C1 segment of cervical spinal cord (tissue), 14 donors: ENCODE measurements at places on chromosomes 13 and 19.
A peak's percentile ranks its signal among the peaks of the same experiment; 100 is the strongest.

- no peak for DNase-seq
These were observed 930.5 kb upstream of the SLITRK1 start for GRCh38 chr13:84812789-84813188.

DNA sequence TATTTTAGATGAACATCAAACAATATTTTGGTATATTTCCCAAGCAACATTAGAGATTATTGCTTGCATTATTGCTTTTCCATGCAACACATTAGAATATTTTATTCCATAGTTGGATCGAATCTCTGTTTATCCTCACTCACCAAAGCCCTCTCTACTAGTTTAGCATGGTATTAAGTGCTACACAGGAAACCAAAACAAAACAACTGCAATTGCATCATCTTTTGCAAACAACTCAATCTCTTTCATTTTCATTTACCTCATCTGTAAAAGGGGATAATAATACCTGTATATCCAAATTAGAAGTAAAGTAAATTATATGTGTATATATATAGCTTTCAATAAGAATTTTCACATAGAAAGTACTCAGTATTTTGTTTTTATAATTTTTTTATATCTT is 147.8 kb upstream of the PCDH9 start:
- no peak for DNase-seq

DNA sequence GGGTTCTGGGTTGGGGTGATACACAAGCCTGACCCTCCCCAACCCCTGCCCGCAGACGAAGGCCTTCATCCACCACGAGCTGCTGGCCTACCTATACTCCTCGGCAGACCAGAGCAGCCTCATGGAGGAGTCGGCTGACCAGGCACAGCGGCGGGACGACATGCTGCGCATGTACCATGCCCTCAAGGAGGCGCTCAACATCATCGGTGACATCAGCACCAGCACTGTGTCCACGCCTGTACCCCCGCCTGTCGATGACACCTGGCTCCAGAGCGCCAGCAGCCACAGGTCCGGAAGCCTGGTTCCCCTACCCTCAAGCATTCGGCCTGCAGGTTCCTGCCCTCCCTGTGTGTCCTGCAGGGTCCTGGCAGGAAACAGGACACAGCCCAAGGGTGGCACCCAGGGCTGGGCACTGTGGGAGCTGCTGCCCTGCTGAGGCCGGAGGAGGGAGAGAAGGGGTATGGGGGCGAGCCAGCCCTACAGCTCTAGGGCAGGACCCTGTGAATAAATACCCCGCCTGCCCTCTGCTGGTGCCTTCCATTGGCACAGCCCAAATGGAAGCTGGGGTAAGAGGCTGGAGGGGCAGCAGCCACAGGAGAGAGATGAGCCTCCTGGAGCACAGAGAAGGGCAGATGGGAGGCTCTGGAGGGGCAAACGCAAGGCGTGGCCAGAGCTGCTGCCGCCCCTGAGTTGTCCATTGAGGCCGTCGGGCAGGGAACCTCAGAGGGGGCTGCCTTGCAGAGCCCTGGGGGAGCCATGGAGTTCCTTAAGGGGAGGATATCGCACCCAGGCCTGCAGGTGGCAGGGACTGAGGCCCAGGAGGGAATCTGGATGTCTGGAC is 6.8 kb downstream of the TMED1 start:
- no peak for DNase-seq

GRCh38 chr19:44809577-44810233 is 802 bp downstream of the BCAM start:
- no peak for DNase-seq

DNA sequence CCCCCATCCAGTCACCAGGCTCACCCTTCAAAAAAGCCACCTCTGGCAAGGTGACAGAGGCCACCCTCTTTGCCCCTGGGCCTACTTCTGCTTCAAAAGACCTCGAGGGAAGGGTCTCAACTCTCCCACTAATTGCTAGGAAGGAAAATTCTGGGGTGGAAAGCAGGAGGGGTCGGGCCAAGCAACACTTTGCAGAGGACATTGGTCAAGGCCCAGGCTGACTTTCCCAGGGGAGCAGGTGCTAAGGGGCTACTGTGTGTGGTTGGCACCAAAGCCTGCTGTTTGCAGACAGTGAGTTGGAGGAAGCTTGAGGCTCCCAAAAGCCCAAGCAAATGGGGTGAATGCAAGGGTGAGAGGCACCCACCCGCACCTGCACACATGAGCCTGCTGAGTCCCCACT is 28.6 kb upstream of the VSTM2B start:
- DNase-seq: no peak

DNA sequence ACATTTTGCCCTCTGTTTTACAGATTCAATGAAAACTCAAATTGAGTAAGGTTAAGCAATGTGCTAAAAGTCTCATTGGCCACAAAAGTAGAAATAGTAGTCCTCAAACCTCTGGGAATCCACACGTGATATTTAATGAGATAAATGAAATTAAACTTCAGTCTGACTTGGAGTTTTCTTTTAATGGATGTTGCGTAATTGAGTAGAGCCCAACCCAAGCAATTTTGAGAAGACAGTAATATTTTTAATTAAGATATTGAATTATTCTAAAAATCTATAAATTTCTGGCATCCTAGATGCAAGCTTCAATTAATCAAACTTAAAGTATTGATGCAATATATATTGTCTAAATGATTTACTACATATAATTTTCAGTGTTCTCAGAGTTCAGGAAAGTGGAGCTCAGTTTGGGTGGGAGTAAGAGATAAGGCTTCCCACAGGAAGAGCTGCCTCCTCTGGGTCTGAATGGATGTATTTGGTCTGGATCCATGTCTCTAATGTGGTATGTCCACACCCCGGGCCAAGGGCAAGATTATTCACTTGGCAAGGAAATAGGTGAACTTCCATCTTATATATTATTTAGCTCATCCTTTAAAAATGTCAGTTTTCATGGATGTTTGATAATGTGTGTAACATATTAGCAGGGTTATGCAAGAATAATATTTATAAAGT is 6.9 kb downstream of the MBNL2 start:
- no peak for DNase-seq

DNA sequence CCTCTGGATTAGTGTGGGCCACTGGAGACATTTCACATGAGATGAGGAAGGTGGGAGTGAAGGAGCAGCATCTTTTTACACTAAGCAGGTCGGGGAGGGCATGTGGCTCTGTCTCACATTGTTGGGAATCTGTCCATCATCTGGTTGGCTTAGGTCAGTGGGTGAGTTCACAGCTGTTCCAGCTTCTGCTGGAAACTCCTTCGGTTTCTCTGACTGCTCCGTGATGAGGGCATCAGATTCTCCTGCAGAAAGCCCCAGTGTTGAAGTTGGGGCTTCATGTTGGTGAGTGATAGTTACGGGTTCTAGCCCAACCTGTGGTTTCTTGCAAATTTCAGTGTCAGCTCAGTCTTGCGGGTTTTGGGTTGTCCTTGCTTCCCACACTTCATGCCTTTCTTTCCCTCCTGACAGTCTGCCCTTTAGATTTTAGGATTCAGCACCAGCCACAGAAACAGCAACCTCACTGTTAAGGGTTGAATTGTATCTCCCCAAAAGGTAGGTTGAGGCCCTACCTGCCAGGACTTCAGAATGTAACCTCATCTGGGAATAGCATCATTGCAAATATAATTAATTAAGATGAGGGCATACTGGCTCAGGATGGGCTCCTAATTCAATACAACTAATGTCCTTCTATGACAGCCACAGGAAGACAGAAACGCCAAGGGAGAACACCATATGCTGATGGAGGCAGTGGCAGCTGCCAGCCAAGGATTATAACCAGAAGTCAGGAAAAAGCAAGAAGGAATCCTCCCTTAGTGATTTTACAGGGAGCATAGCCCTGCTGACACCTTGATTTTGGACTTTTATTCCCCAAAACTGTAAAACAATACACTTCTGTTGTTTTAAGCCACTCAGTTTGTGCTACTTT is 7.6 kb upstream of the ALOX5AP start:
- DNase-seq: no peak

DNA sequence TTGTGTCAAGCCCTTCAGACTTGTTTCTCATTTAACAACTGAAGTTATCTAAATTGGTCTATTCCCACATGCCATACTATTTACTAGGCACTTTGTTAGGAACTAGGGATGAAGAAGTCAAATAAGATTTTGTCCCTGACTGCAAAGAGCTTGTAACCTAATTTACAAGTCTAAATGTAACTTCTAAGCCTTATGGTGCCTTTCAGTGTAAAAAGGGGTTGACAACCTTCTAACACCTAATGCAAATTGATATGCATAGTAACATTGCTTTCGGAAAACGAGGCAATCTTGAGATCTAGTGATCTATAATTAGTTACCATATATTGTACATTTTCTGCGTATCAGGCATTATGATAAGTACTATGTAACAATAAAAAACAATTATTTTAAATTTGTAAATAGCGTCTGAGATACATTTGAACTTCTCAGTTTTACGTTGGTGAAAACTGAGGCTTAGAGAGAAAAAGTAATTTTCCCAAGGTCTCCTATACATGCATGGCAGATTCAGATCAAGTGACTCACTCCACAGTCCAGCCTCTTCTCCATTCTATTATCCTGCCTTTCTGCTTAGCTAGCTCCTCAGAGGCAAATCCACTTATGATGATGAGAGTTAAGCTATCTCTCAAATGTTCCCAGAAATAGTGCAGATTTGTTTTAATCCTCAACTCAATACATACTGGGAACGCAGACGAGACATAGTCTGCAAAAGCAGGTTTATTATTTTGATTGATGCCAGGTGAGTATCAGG is 764.9 kb upstream of the SLITRK5 start:
- no peak for DNase-seq

DNA sequence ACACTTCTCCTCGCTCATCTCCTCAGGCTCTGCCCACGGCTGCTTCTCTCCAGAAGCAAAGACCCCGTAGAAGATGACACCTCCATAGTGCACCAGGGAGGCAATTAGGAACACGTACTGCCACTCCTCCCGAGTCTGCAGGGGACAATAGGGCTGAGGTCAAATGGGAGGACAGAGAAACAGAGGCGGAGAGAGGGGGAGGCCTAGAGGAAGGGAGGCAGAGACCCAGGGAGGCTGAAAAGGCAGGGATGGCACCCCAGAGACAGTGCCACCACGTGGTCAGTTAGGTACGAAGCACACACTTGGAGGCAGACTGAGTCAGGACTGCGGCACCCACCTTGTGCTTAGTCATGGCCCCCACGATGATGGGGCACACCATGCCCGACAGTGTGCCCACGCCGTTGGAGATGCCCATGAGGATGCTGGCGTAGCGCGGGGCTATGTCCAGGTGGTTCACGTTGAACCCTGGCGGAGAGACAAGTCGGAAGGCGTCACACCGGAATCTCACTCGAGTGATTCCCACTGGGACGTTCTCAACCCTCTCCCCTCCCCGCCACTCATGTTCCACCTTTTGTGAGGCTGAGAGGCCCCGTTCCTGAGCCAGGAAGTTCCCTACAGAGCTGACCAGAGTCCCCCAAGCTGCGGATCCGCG is 5.6 kb downstream of the GFY start:
- DNase-seq: no peak

DNA sequence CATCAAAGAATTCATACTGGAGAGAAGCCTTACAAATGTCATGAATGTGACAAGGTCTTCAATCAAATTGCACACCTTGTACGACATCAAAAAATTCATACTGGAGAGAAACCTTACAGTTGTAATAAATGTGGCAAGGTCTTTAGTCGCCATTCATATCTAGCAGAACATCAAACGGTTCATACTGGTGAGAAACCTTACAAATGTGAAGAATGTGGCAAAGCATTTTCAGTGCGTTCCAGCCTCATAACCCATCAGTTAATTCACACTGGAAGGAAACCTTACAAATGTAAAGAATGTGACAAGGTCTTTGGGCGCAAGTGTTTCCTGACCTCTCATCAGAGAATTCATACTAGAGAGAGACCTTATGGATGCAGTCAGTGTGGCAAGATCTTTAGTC is 13.2 kb upstream of the ZNF534 start:
- DNase-seq: no peak

DNA sequence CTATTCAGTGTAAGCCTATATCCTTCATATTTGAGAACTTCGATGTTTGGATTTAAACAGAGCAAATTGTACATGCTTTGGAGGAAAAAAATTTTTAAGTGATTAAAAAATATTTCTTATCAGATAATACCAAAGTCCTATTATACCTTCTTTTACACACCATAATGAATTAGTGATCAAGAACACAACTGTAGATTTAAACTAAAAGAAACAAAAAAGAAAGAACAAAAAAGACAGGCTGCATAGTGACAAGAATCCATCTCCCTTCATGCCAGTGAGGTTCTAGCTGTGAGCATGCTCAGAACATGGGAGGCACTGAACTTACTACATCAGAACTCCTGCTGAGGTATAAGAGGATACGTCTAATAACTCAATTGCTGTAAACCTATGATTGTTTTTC is at the start of gene RXFP2:
Gene RXFP2, plus strand, starts transcription at position 301 of the 400 bp plus-strand sequence. Its CDS starts 87 bp downstream, at position 388.
- no peak for DNase-seq

DNA sequence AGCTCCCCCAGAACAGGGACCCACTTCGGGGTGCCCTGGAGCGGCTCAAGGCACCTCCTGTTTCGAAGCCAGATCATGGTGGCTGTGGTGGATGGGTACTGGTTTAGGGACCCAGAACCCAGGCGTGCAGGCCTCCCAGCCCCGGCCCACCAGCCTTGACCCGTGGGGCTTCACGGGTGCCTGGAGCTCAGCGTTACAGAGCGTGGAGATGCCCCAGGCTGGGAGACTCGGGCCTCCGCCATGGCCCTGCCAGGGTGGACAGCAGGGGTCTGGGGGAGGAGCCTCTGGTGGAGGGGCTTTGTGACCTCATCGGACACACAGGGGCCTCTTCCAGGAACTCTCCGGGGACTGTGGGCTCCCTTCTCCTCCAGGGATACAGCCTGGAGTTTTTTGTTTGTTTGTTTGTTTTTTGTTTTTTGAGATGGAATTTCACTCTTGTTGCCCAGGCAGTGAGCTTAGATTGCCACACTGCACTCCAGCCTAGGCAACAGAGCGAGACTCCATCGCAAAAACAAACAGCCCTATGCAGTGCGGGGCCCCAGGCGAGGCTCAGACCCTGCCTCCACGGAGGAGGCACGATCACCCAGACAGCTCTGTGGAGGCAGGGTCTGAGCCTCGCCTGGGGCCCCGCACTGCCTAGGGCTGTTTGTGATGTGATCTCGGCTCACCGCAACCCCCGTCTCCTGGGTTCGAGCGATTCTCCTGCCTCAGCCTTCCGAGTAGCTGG is at the start of gene GARIN5B:
Gene GARIN5B, minus strand, starts transcription at position 271 of the 727 bp plus-strand sequence. Its CDS starts 194 bp downstream, at position 77.
- no peak for DNase-seq

DNA sequence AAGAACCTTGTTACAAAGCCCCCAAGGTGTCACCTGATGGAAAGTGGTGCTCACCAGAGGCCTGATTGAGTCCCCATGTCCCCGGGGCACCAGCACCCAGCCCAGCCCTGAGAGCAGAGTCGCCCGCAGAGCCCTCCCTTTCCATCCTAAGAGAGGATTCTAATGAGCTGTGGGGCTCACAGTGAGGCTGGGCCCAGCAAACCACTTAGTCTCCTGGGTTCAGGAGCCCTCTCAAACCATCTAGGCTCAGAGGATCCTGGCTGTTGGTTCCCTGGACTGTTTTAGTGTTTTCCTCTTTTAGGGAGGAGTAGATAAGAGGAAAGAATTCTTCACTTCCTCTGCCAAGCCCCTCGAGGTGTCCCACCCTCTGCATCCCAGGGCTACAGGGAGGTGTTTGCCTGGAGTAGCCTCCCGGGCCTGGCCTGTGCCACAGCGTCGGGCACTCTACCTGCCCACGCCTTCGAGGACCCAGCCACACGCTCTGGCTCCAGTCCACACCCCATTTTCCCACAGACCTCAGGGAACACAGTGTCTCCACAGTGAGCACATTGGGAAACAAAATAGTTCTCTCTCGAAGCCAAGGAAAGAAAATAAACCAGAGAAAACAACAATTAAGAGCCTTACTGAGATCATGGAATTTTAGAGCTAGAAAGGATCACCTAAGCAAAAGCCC is 34.4 kb downstream of the DHRS12 start:
- peak; percentile 19 for DNase-seq
